ENCODE measurements at places on chromosomes 16 and 17.

DNA sequence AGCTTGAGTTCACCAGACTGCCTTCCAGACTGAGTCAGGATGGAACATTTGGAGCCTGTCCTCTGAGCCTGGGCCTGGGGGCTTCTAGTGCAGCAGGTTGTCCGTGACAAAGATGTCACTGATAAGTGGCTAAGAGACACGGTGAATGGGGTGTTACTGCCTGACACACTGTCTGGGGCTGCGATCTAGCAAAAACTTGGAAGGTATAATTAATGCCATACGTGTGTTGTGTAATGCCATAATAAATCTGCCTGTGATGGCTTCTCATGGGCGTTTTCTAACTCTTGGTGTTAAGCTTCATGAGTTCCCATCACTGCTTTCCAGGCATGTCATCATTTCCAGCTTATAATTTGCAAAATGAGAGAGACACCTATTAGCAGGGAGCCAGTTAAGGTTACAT, 215.4 kb downstream of the UTP18 start:
- no peak for DNase-seq

DNA sequence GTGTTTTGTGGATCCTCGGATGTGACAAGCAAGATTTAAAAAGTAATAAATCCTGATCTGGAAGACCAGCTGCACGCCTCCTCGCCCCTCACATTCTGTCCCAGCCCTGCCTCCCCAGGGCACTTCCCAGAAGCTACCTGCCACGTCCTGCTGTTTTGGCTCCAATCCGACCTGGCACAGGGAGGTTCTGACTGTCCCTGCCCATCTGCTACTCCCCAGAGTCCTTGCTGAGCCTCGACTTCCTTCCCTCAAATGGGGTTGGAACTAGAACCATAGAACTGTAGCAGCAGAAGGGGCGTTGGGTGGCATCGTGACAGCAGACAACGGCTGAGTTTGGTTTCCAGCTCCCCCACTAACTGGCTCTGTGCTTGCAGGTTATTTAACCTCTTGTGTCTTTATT, 71.7 kb downstream of the RPH3AL start:
- no peak for DNase-seq

DNA sequence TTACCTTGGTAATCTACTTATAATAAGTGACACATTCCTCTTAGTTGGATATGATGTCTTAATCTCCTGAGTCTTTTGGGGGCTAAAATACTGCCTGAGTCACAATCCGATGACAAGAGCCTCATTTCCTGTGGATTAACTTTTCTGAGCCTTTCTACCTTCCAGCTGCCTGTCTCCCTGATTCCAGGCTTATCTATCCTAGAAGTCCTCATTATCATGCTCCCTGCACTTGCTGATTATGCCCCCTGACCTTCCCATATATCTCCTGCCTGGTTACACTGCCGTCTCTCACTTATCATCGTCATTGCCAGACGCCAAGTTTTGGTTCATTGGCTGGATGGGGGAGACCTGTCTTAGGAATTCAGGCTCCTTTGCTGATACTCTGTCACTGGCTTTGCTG, 727.4 kb upstream of the CA10 start:
- no peak for DNase-seq

GRCh38 chr17:29046473-29046839, 3.5 kb downstream of the PIPOX start:
- no peak for DNase-seq

GRCh38 chr17:68734931-68735330, 133.8 kb upstream of the FAM20A start:
- no peak for DNase-seq

- DNase-seq: peak; percentile 61
Observed at GRCh38 chr17:36849871-36850348, 87.4 kb upstream of the LHX1 start.

GRCh38 chr17:77873500-77874302, 84.8 kb upstream of the TNRC6C start:
- DNase-seq: no peak

GRCh38 chr17:77597418-77598240, 360.9 kb upstream of the TNRC6C start:
- DNase-seq: no peak

- no peak for DNase-seq
Observed at GRCh38 chr17:21131137-21131536, 4.4 kb downstream of the DHRS7B start.

DNA sequence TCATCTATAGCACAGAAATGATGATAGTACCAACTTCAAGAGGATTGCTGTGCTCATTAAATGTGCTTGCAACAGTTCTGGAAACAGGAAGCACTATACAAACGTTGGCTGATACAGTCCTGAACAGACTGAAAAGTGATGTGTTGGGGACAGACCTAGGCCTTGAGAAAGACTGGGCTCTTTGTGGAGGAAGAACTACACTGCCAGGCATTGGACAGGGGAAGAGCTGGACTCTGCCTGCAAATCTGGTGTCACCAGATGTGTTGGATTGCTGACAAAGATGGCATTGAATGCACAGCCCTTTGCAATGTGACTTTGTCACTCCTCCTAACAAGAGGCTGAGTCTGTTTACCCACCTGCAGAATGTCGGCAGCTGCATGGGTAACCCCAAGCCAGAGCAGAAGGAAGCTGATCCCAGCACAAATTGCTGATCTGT, 12.4 kb upstream of the ST6GALNAC2 start:
- no peak for DNase-seq

GRCh38 chr17:63178530-63178929, 212.5 kb downstream of the TANC2 start:
- DNase-seq: peak; percentile 13

GRCh38 chr17:45171338-45172231, 9.9 kb downstream of the HEXIM2 start:
- DNase-seq: peak; percentile 20

DNA sequence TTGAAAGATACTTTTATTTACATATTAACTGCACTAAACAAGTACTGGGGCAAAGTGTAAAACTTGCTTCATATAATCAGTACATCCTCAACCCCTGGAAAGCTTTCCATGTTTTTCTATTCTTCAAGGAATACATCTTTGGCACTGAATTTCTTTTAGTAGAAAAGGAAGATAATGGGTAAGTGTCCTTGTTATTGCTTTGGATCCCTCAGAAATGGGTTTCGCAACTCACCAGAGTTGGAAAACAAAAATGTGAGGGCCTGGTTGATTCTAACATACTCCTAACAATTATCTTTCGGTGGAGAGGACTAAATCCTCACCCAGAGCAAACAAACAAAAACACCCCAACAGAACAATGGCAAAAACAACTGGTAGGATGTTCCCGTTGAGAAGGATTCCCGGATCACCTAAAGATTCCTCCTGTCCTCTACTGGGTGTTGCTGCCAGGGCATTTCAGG, 120.4 kb downstream of the PARN start:
- DNase-seq: no peak

- no peak for DNase-seq
Observed at GRCh38 chr17:80126449-80126715, 20.5 kb downstream of the EIF4A3 start.

DNA sequence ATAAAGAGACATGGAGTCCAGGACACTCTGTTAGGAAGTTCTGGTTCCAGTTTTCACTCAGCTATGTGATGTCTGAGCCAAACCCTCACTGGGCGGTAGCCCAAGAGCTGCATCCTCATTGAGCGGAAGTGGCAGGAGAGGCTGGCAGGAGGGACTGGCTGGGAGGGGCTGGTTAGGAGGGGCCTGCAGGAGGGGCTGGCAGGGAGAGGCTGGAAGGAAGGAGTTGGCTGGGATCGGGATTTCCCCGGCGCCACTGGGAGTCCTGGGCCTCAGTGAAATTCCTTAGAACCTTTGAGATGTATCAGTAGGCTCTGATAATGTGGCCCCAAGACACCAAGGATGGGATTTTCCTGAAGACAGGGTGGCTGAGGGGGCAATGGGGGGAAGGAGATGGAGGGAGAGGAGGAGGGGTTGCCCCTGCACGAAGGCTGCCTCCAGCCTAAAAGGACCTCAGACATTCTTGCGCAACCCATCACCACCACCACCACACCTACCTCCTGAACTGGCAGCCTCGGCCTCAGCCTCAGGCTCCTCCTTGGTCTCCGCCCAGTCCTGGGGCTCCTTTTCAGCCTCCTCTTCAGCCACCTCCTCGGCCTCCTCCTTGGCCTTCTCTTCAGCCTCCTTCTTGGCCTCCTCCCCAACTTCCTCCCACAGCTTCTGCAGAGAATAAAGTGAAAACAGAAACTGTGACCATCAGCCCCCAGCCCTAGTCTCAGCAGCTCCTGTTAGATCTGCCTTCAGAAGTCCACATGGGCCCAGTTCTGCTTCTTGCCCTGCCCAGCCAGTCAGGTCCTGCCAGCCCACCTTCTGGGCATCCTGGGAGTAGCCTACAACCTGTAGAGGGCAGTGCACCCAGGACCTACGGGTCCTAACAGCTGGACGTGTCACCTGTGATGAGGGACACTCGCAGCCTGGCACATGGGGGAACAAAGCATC, 31.7 kb downstream of the CNGB1 start:
- peak; percentile 37 for DNase-seq

- DNase-seq: no peak
Observed at GRCh38 chr16:81814751-81815428, 35.8 kb downstream of the PLCG2 start.

DNA sequence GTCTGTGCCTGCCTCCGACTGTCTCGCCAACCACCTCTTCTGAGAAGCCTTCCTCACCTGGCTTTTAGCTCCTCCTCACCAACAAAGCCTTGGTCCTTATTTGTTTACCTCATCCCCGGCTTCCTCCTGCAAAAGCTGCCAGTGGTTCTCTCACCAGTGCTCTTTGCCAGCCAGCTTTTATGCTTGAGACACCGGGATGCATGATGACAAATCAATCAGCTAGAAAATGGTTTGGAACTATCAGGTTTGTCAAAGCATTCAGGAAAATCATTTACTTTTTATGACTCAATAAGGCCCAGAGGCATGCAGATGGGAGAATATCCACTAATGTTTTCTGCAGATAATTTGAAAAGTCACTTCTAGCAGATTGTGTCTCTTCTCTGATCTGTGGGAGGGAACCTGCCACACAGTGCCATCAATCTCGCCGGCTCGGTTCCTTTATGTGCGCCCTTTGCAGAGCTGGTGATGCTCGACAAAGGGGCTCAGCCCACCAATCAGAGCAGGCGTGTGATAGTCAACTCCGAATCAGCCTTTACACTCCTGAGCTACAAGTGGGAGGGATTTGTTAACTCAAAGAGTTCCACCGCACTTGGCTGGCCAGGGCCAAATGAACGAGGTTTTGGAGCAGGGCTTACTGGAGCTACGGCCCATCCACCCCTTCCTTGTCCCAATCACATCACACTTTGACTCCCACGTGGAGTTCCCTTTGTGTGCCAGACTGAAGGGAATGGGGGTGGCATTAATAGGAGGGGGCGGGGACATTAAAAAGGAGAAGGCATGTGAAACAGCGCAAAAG, 85.8 kb downstream of the MRC2 start:
- no peak for DNase-seq

- DNase-seq: no peak
Observed at GRCh38 chr16:56998861-56999260, 9.5 kb downstream of the NLRC5 start.
